Activated CD8-positive, alpha-beta memory T cell treated with anti-CD3 and anti-CD28 coated beads, Interleukin-2, amount 10 ng/mL, durations not matched to agents 7 days and 5 days (primary cell): ENCODE measurements at places on chromosomes 7 and 10. TPM values are rescaled to one million over a fixed set of nuclear protein-coding genes. Genes with fewer than 3 reads are reported as not detected.

The EEF1AKMT2 gene
- total RNA-seq = 22.3 TPM

The ABCA13 gene
- 0.05 TPM for total RNA-seq

The CPN1 gene
- total RNA-seq = not detected

The AGR2 gene
- not detected for total RNA-seq

The DMBT1 gene
- not detected for total RNA-seq
